ENCODE measurements at places on chromosomes 5 and 9.

GRCh38 chr9:38689678-38690077 is 30.3 kb downstream of the FAM240B start:
- no peak for DNase-seq

- DNase-seq, result no peak
These were observed 279.0 kb downstream of the GLIS3 start for GRCh38 chr9:4020755-4021296.

GRCh38 chr5:35856765-35857351 is at the start of gene IL7R:
Gene IL7R, plus strand, starts transcription at chr5:35856891. Its CDS starts 87 bp downstream, at chr5:35856978.
- DNase-seq, result no peak

GRCh38 chr5:149583394-149583793 is 2.1 kb downstream of the ARHGEF37 start:
- DNase-seq, result no peak

GRCh38 chr5:3590967-3591900 is 4.4 kb upstream of the IRX1 start:
- no peak for DNase-seq

DNA sequence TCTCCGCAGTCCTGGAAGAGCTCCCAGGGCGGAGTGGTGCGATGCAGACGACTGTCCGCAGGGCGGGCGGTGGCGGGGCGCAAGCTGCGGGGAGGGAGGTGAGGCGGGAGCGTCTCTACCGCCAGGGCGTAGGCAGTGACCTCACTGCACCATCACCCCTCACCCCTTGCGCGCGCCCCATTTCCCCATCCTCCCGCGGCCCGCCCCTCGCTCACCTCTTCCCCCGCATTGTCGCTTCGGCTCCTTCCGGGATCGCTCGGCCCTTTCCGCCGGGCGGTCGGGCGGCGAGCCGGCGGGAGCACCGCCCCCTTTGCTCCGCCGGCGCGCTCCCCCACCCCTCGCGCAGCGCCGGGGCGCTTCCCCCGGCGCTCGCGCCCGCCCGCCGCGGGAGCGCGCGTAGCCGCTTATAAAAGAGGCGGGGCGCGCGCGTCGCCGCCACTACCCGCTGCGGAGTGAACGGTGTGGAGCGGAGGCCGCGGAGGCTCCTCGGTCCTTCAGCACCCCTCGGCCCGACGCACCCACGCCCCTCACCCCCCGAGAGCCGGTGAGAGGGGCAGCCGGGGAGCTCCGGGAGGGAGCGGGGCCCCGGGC is at the start of gene SPTAN1:
TSS of gene SPTAN1 (plus strand) at position 435 of the 591 bp plus-strand sequence. CDS start 14,154 bp downstream, outside the sequence.
- peak; percentile 97 for DNase-seq

- no peak for DNase-seq
These were observed 115.4 kb downstream of the ZNF608 start for GRCh38 chr5:124630767-124631704.

DNA sequence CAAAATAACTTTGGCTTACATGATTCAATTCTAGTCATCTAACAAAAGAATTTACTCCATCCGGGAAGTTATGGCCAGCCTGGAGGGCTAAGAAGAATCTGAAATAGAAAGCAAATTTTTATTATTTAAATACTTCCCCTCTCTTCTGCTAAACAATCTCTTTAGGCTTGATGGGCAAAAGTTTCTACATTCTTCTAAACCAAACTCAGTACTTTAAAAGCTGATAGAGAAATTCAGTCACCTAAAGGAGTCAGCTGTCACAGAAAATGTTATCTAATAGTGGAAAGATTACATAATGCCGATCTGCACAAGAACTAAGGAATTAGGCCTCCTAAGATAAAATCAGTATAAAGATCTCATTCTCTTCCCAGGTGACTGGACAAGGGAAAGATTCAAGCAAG is 32.4 kb downstream of the GNAQ start:
- no peak for DNase-seq

- DNase-seq, result no peak
These were observed 431.0 kb upstream of the MEF2C start for GRCh38 chr5:89313804-89314588.

DNA sequence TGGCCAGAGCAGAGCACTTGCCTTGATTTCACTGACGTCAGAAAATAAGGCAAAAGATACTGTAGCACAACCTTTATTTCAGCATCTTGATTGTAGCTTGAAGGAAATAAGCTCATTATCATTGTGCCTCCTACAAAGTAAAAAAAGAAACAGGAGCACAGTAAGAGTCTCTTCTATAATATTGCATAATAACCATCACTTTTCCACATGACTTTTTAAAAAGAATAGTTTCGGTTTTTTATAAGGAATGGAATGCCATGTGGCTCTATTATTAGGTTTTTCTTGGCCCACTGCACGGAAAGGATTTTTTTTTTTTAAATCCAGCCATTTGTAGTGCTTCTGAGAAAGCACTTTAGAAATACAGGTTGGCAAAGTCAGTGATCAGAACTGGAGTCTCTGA is 655.3 kb downstream of the LRRC70 start:
- no peak for DNase-seq

- no peak for DNase-seq
These were observed 3.1 kb upstream of the FCN2 start for GRCh38 chr9:134877541-134877940.

DNA sequence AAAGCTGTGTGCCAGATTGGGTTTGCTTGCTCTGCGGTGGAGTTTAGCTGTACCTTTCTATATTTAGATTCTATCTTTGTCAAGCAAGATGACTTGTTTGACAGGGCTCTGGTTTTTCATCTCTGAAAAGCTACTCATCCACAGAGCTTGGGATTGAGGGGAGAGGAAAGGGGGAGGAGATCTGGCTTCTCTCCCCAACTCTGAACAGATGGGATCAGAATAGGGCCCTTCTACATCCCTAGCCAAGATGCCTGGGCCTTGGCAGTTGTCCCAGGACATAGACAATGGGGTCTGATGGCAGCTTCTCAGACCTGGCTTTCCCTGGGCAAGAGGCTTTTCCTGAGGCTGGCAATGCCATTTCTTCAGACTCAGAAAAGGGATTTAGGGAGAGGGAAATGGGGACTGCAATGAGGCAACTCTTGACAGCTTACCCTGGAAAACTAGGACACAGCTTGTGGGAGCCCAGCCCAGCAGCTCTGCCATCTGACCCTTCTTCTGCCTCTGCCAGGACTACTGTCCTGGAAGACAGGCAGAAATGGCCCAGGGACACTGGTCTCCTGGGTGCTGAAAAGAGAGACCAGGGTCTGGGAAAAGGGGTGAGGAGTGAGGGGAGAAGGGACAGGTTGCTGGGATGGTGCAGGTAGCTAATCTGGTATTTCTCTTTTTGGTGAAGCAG is 50.2 kb upstream of the ASTN2 start:
- no peak for DNase-seq

- no peak for DNase-seq
These were observed 10.3 kb downstream of the PTPA start for GRCh38 chr9:129121483-129121882.

DNA sequence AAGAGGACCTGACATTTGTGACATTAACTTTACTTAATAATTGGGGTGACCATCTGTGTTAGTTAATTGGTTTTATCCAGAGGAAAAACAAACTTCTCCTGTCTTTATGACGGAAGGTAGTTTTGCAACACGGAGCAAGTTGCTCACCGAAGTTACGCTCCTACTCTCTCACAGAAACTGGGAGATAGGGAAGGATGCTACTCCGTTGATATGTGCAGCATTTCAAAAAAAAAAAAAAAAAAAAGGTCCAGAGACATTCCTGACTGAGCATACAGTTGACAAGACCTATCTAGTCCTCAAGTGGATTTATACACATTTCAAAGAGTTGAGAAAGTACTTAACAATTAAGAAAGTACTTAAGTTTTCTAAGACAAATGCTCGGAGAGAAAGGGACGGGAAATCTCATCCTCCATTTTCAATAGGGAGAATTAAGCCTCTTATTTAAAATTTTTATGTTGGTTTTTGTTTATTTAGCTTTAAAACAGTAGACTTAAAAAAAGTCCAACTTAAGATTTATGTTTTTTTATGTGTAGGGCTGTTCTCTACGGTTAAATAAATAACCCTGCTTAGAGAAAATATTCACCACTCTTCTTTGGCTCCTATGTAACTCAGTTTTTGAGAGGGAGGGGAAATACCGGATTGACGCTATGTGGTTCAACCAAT is 455 bp upstream of the FER start:
- DNase-seq, result no peak

DNA sequence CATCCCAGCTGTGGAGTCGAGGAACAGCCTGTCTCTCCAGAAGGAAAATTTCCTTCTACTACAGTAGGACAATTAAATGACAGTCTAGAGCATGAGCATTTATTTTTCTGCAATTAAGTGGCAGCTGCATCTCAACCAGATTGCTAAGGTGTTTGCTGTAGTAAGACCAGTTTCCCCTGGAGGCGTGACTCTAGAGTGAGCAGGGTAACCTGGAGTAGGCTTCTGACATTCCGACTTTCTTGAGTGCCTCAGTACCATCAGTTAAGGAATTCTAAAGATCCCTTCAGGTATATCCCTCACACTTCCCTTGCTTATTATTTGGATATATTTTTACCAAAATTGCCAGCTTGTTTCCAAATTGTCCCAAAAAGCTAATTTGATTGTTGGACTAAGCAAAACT is 59.2 kb upstream of the IRX2 start:
- no peak for DNase-seq

DNA sequence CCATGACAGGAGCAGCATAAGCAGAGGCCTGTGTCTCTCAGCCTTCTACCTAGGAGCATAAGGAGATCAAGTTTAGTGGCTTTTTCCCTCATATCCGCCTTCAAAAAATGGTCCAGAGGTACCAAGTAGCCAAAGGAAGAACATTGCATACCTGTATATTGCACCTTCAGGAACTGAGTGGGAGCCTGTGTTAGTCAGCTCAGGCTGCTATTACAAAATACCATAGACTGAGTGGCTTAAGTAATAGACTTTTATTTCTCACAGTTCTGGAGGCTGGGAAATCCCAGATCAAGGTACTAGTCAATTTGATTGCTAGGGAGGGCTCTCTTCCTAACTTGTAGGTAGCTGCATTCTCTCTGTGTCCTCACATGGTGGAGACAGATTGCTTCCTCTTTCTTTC is 597.4 kb upstream of the PTGER4 start:
- no peak for DNase-seq

- no peak for DNase-seq
These were observed 580.2 kb downstream of the EFNA5 start for GRCh38 chr5:107090506-107090905.

- DNase-seq, result peak; percentile 84
These were observed 1.7 kb upstream of the NTMT1 start for GRCh38 chr9:129624168-129624759.

DNA sequence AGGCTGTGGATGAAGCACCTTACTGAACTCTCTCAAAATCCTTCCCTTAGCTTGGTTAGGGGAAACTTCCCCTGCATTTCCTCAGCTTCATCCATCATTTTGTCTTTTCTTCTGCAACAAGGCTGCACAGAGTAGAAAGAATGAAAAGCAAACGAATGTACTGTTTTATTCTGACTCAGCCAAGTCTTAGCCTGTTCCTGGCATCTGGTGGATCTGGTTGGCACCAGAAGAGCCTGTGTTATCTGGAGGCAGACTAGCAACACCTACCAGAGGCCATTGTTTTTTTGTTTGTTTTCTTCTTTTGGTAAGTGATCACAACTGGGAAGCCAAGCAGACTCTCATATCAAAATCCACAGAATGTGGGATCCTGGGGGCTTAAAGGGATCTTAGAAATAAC is 200.7 kb downstream of the FANCC start:
- DNase-seq, result no peak

DNA sequence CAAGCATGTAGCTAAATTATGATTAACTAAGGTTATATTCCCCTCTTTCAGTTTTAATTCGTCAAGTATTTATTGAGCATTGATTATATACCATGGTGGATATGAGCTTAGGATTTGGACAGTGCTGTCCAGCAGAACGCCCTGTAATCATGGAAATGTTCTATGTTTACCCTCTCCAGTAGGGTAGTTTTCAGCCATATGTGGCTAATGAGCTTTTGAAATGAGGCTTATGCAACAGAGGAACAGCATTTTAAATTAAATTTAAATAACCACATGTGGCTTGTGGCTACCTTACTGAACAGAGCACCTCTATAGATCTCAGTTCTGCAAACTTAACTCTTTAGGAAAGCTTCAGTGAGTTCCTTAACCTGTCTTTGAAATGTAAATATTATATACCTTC is 59.1 kb downstream of the JMY start:
- no peak for DNase-seq

GRCh38 chr5:72233835-72234234 is 86.2 kb downstream of the MRPS27 start:
- DNase-seq, result no peak

GRCh38 chr9:107639426-107639825 is 149.9 kb upstream of the KLF4 start:
- DNase-seq, result no peak

DNA sequence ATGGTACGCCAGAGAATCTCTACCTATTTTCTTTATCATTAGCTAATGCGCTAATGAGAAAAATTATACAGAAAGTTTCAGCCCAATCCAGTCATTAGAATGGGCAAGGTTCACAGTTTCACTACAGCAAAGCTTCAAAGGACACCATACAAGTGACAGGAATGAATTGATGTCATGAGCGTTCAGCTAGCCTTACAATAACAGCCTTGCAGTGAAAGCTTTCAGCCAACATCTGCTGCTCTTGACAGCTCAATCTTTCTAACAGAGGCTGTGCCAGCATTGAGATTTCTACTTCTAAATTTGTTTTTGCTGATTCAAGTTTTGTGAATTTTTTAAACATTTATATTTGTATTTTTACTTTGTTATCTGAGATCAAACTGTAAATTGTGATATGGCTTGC is 302.4 kb upstream of the FAM174A start:
- no peak for DNase-seq

DNA sequence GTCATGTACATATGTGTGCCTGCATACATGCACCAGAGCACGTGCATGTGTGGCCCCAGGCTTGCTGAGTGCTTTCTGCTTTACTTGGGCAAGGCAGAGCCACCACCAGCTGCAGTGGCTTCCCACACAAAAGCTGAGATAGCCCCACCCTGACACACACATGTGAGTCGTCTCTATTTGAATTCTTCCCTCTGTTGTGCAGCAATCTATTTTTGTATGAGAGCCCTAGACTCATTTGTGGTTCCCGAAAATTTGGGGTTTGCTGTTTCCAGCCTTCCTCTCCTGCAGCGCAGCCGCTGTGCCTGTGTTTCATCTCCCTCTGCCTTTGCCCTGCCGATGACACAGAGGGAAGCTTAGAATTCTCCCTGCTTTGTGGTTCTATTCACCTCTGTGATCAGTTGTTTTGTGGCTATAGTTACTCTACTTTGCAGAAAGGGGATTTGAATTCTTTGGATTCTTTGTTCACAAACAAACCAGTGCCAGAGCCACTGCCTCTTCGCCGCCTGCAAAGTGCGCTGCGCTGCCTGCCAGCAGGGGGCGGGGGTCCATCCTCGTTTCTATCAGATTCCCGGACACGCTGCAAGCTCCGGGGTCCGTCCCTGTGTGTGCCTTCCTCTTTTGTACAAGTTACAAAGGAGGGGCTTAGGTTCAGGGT is 95.8 kb upstream of the DAP start:
- DNase-seq, result peak; percentile 37

GRCh38 chr9:95971815-95972214 is 96.3 kb downstream of the ERCC6L2 start:
- DNase-seq, result no peak

- DNase-seq, result no peak
These were observed 27.3 kb upstream of the SLC36A1 start for GRCh38 chr5:151420127-151420526.

- DNase-seq, result no peak
These were observed 860 bp upstream of the MARCHF6 start for GRCh38 chr5:10352430-10353240.
